ENCODE measurements at places on chromosomes 7 and 10.

- DNase-seq: no peak
These were observed 6.2 kb downstream of the GIGYF1 start for GRCh38 chr7:100687751-100688300.

- no peak for DNase-seq
These were observed 104.0 kb downstream of the HIPK2 start for GRCh38 chr7:139673762-139674161.

DNA sequence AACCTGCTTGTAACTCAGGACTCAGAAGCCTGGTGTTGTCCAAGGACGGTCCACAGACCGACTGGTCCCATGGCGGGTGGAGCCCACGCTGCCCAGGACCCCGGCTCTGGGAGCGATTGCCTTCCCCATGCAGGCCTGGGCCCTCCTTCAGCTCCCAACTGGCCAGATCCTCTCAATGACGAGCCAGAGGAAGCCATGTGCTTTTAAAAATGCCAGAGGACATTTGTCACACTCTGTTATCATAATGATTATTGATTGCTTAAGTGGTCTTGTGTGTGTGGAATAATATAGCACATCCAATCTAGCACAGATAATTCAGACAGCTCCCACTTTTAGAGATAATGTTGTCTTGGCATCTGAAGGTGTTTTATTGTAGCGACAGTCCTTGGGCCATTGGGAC is 22.6 kb upstream of the OGDHL start:
- no peak for DNase-seq

GRCh38 chr7:24290004-24290641 is 6.1 kb downstream of the NPY start:
- peak; percentile 20 for DNase-seq

- no peak for DNase-seq
These were observed 8.8 kb downstream of the ZNHIT1 start for GRCh38 chr7:101226721-101227120.

DNA sequence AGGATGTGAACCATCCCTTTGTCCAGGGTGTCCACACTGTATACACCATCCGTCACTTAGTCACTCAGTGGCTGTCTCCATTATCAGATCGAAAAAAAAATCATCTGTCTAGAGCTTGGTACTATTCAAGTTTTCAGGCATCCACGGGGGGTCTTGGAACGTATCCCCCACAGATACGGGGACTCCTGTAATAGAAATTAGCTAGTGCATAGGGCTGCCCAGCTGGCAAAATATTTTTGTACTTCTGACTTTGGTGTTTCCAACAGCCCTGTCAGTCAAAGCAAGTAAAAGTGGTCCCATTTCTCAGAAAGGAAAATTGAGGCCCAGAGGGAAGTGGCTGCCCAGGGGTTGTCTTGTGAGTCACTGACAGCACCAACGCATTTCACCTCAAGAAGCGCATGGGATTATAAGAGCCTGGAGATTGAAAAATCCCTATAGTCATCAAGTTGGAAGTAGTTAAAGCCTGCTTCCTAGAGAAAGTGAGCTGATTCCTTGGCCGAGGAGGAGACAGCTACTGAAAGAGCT is 52.1 kb upstream of the SLC29A3 start:
- no peak for DNase-seq

Data from stimulated activated CD4-positive, alpha-beta T cell treated with anti-CD3 and anti-CD28 coated beads, TNF-alpha, amount 100 ng/mL, for 24 hours (primary cell).